ENCODE measurements at places on chromosomes 7 and 10.

DNA sequence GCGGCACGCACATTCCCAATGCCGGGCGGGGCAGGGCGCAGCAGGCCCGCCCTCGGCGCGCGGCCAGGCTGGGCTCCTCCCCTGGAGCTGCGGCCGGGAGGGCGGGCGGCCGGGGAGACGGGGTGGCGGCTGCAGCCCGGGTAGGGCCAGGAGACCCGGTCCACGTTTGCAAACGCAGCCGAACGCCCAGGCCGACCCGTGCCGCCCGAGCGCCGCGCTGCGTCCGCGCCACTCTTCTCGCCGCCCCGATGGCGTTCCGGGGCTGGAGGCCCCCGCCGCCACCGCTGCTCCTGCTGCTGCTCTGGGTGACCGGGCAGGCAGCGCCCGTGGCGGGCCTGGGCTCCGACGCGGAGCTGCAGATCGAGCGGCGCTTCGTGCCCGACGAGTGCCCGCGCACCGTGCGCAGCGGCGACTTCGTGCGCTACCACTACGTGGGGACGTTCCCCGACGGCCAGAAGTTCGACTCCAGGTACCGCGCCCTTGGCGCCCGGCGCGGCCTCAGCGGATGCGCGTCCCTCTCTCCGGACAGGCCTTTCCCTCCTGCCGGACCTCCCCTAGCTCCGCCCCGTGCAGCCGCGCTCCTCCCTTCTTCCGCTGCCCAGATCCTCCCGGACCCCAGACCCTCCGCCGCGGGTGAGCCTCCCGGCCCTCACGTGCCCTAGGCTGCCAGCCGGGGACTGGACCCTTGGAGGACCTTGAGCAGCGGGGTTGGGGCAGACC lies at the start of gene FKBP9:
TSS of gene FKBP9 (plus strand) at position 115 of the 720 bp plus-strand sequence. CDS start at position 249, 134 bp downstream.
- DNase-seq, result peak; percentile 92

- DNase-seq, result peak; percentile 30
Observed at GRCh38 chr10:12350167-12350872, 973 bp downstream of the CAMK1D start.

- no peak for DNase-seq
Observed at GRCh38 chr7:12731775-12732174, 44.3 kb downstream of the ARL4A start.

DNA sequence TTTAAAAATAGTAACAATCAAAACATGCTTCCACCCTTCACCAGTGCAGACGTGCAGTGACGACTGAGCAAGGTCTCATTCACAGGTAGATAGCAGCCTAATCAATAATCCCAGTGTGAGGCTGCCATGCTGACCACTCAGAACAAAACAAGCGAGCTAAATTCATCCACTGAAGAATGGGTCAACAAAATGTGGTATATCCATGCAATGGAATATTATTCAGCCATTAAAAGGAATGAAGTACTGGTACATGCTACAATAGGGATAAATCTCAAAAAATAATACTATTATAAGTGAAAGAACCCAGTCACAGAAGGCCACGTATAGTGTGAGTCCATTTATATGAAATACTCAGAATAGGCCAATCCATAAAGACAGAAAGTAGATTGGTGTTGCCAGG lies 74.0 kb downstream of the PTPRE start:
- no peak for DNase-seq

DNA sequence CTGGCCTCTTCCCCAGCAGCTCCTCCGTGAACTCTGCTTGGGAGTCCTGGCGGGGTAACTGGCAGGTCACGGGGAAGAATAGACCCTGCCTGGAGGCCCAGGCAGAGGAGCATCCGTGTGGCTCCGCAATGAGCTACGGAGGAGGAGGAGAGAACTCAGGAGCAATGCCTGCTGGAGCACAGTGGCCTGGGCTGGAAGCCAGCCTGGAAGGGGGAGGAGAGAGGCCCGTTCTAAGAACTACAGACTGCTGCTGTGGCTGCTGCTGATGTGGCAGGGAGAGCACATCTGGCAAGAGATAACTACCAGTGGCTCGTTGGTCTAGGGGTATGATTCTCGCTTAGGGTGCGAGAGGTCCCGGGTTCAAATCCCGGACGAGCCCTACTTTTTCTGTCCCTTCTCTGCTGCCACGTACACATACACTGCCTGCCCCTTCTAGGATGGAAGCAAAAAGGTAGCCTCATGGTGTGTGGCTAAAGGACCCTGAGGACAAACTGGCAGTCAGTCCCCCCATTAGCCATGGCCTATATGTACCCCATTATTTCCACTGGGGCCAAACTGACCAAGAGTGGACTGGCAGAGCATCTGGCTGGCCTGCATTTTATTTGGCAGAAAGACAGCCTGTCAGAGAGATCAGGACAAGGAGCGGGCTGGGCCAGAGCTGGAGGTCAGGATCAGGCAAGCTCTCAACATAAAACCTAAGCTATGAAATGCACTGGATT lies 7.7 kb upstream of the OPN1SW start:
- peak; percentile 90 for DNase-seq

DNA sequence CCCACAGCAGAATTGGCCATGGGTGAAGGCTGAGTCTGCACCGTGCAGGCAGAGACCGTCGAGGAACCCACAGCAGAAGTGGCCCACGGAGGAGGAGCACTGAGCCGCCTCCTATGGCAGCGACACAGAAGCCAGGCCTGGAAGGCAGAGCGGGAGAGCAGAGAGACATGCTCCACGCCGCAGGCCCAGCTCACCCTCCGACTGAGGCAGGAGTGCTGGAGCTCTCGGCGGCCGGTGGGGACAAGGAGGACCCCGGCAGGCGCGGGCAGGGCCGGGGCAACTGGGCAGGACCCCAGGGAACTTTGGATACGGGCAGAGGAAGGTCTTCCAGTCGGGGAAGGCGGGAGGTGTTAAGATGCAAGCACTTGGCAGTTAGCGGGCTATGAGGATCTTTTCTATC lies 420.4 kb downstream of the DNAJB6 start:
- DNase-seq, result no peak

All from fibroblast of skin of right quadriceps (primary cell).